Inflammatory macrophage (primary cell): ENCODE measurements at places on chromosomes 16 and 17.

GRCh38 chr16:4060823-4061222 lies 55.4 kb downstream of the ADCY9 start:
- no peak for DNase-seq

GRCh38 chr16:24166661-24167528 lies 89.2 kb upstream of the CACNG3 start:
- DNase-seq: no peak

DNA sequence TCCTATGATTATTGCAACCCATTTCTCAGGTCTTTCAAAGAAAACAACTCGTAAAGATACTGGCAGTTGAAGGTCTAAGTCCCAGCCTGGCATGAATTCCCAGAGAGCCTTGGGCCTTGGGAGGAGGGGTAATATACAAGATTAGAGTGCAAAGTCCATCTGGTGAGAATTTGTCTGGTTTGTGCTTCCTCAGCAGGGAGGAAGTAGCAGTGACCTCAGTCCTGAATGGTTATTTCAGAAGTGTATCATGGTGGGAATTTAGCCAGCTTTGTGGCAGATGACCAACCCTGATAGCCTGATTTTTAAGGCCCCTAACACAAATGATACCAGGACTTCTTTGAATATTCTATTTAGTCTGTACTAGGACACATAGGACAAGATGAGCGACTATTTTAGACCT lies 151.2 kb upstream of the TBX2 start:
- no peak for DNase-seq

GRCh38 chr17:63832455-63832854 lies 5.0 kb upstream of the FTSJ3 start:
- no peak for DNase-seq

DNA sequence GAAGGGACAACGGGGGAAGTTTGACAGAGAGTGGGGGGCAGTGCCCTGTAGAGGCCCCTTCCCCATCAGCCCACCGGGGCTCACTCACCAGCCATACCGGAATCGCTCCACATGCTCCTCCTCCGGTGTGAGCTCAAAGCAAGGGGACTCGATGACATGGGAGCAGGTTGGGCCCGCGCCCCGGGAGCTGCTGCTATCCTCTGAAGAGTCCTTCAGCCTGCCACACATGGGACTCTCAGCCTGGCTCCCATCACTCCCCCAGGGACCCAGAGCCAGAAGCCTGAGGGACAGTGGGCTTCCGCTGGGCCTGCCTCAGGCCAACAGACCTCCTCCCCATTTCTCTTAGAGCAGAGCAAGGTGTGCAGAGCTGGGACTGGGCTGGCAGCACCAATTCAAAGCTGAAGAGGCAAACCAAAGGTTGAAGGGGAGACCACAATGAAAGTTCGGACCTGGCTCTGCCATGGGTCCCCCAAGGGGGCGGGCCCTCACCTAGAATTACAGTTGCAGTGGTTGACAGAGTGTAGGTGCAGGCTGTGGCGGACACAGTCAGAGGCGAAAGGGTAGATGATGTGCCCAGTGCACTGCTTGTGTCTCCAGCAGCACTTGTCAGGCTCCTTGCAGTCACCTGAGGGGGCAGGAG lies 7.3 kb downstream of the PROCA1 start:
- no peak for DNase-seq

- DNase-seq: peak; percentile 95
Observed at GRCh38 chr16:57648581-57649442, 19.3 kb upstream of the ADGRG3 start.

GRCh38 chr16:79816081-79816497 lies 215.6 kb upstream of the MAF start:
- DNase-seq: no peak

DNA sequence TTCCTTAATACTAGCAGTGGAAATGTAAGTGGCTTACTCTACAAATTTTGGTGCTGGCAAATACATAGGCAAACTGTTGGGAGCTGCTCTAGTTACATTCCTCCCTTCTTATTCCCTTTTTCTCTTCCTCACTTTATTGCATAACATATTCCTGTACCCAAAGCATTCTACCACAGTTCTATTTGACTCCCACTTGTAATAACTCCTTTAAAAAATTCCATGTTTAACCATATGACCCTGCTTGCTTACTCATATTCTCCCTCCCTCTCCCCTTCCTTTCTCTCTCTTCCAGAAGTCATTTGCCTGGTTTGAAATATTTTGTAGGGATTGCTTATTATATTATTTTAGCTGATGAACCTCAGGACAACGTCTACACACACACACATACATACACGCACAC lies 22.7 kb downstream of the NQO1 start:
- DNase-seq: no peak

GRCh38 chr17:3959295-3959899 lies 4.8 kb downstream of the ATP2A3 start:
- no peak for DNase-seq

DNA sequence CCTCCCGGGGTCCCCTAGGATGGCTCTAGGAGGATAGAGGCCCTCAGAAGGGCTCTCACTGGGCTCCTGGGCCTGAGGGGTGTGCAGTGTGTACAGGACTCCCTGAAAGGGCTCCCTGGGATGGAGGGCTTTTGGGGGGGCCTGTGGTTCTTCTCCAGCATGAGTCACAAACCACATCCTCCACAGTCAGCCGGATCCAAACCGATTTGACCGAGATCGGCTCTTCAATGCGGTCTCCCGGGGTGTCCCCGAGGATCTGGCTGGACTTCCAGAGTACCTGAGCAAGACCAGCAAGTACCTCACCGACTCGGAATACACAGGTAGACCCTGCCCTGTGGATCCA lies 4.5 kb downstream of the TRPV2 start:
- DNase-seq: no peak

DNA sequence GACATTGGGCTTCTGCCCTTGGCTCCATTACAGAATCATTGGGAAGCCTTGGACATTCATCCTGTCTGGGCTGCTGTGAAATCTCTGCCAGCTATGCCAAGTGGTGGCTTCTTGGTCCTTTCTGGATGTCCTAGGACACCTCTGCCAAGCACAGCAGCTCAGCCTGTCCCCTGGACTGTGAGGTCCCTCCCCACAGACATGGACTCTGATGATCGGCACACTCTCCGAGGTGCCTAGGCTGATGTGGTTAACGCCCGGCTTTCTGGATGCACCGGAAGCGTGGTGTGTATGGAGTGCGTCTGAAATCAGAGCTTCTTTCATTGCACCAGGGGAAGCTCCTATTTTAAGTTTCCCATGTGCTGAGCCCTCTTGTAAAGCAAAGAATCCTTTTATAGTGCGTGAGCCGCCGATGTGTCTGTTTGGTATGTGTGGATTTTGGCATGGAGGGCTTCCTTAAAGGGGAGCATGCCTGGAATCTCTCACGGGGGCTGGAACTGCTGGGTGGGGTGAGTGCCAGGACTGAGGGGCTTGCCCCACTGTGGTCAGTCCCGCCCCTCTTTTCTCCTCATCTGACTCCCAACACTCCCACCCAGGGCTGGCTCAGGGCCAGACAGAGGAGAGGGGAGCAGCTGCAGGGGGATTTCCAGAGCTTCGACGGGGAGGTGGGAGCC lies 7.0 kb upstream of the ARHGAP23 start:
- DNase-seq: no peak

DNA sequence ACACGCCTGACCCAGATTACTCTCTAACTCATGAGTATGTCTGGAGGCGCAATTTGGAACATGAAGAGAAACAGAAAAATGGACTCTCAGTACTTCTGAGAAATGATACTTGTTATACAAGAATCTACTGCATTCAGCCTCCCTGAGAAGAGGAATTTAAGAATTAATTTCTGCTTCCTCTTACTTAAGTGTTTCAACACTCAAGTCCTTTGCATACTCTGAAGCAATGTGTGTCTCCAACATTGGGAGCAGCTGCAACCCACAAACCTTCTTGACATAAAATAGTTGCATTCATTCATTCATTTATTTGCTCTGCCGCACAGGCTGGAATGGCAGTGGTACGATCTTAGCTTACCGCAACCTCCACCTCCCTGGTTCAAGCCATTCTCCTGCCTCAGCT lies 199.8 kb downstream of the NPIPA7 start:
- peak; percentile 56 for DNase-seq

GRCh38 chr17:77366558-77367245 lies 225.9 kb downstream of the SEC14L1 start:
- no peak for DNase-seq

DNA sequence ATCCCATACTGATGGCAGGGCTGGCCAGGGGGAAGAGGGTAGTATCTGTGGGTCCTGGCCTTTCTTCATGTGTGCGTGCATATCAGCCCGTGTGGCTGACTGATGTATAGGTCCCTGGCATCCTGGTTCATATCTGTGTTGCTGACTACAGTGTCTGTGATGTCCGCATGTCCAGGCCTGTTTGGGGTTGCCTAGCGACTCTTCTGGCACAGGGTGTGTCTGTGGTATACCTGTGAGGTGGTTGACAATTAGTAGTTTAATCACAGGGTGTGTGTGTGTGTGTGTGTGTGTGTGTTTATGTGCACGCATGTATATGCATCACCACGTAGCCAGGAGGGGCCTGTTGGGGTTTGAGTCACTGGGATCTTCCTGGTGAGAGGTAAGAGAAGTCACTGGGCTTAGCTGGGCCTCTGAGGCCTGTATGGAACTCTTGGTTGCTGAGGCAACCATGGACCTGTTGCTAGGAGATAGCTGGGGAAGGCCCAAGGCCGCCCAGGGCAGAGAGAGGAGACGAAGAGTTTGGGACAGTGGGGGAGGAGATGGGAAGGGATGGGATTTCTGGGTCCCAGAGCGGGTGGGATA lies 603 bp upstream of the TMEM95 start:
- no peak for DNase-seq

DNA sequence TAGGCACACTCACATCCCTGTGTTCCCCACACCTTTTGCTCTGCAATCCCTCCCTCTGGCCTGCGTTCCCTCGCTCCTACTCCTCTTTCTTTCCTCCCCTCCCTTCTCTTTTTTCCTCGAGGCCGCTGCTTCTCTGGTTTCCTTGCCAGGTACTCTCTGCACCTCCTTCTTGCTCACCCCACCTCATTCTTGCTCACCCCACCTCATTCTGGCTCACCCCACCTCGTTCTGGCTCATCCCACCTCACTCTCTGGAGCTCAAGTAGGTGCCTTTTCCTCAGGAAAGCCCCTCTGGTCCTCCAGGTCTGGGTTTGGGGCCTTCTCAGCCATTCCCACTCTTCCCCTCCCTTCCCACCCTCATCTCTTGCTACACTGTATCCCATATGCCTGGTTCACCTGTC lies 103.5 kb downstream of the PLCG2 start:
- no peak for DNase-seq

DNA sequence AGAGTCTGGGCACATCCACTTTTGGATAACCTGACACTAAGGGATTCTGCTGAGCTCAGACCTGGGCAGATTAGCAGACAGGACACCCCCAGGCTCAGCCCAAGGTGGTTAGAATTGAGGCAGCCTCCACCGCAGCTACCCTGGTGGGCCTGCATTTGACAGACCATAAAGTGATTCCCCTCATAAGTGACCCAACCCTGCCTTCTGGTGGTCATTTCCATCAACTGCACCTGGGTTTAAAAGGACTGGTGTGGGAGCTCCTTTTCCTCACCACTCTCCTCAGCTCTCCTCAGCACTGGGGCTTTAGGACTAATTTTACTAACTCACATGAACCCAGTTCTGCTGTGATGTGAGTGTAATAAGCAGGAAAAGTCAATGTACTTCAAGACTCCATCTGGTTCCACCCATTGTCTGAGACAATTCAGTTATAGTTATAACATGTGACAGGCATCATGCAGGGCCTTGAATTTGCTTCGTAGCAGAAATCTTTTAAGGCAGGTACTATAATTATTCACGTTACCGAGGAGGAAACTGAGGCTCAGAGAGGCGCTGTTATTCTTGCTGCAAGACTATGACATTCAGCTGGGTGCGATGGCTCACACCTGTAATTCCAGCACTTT lies 42.5 kb downstream of the MYH3 start:
- peak; percentile 35 for DNase-seq

DNA sequence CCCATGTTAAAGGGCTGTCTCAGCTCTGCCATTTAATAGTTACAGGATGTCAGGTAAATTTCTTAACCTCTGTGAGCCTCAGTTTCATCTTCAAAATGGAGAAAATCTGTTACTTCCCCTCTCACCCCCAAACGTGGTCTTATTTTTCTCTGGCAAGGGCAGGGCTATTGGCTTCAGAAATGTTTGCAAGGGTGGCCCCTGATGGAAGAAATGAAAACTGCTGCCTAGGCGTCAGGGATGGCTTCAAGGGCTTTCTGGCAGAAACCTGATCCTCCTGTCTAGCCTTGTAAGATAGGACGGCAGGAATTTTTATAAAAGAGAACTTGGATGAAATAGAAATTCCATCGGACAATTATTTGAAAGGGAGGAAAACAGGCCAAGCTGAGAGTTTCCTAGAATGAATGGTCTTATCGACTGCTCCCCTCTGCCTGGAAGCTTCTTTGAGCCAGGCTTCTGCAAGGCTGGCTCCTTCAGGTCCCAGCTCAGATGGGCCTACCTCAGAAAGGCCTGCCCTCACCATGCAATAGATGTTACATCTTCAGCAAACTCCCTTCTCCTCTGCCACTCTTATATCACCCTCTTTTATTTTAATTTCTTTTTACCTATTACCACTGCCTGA lies 43.0 kb upstream of the TANGO6 start:
- DNase-seq: peak; percentile 65

- DNase-seq: no peak
Observed at GRCh38 chr17:82356845-82357355, 2.1 kb upstream of the TEX19 start.

GRCh38 chr17:2035541-2036488 lies 5.9 kb downstream of the DPH1 start:
- DNase-seq: no peak

DNA sequence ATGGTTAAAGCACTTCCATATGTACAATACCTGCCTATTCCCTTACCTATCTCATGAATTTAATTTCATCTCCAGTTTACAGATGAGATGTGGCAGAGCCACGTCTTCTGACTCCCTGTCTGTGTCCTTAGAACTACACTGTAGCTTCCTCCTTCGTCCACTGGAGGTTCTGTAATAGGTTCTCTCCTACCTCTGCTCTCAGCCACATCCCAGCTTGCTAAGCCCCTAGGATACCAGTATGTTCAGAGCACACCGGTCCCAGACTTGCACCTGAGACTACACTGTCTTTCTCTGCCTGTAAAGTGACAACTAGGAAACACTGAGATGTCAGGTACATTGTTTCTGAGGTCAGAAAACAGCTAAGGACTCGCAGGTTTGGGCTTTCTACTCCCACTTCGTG lies 3.8 kb upstream of the RASL10B start:
- no peak for DNase-seq

- DNase-seq: no peak
Observed at GRCh38 chr17:75367312-75367711, 38.2 kb downstream of the GRB2 start.

GRCh38 chr16:3694051-3694450 lies 23.3 kb downstream of the TRAP1 start:
- DNase-seq: no peak

DNA sequence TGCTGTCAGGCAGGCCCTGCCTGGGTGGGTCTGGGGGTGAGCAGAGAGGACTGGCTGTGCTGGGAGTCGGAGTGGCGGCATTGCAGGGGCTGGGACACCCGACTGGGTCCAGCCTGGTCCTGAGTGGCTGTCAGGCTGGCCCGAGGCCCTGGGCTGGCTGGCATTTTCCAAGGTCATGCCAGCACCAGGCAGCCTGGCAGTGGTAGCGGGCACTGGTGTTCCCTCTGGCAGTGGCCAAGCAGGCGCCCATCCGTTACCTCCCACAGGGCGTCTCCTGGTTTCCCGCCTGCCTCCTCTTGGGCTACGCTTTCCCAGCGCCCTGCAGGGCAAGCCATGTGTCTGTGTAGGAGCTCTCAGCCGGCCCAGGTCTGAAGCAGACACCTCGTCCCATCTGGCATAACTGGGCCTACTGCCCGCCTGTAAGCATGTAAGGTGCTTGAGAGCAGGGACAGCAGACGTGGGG lies 5.7 kb upstream of the PKMYT1 start:
- no peak for DNase-seq

GRCh38 chr16:25192096-25192495 lies 24.7 kb upstream of the AQP8 start:
- DNase-seq: no peak

GRCh38 chr17:17852930-17853329 lies 16.1 kb upstream of the SREBF1 start:
- no peak for DNase-seq
